ENCODE measurements at places on chromosomes 1 and 21.

- no peak for DNase-seq
These were observed 27.9 kb downstream of the C1orf115 start for GRCh38 chr1:220717800-220718640.

DNA sequence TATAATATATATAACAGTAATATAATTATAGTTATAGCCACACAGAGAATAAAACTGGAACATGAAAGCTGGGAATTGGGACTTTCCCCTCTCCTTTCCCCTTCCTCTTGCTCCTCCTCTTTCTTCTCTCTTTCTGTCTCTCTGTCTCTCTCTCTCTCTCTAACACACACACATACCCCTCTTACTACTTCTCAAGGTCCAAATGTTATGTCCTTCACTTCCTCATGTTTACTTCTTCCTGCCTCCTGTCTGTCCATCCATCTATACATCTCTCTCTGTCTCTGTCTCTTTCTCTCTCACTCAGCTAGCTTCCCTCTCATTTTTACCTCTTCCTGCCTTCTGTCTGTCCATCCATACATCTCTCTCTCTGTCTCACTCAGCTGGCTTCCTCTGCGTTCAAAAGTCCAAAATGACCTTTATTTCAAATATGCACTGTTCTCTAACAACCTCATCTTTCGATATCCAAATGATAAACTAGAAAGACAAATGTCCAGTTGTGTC, 261.1 kb downstream of the SIPA1L2 start:
- no peak for DNase-seq

DNA sequence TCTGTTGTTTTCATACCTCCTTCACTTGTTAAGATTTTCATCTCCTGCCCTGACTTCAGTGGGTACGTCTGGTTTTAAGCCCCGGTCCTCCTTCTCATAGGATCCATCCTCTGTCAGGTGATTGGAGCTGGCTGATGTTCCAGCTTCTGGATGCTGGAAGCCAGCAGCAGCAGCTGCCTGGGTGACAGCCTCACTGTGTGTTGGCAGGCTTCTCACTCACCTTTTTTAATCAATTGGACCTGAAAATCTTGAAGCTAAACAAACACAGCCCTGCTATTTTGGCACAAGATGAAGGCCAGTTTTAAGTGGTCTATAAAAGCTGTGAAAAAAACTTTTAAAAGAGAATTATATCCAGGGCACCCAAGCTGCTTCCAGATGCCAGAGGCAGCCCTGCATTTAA, 181.0 kb downstream of the DISC1 start:
- DNase-seq = no peak

- no peak for DNase-seq
These were observed 86.7 kb upstream of the TTC34 start for GRCh38 chr1:2887941-2888855.

DNA sequence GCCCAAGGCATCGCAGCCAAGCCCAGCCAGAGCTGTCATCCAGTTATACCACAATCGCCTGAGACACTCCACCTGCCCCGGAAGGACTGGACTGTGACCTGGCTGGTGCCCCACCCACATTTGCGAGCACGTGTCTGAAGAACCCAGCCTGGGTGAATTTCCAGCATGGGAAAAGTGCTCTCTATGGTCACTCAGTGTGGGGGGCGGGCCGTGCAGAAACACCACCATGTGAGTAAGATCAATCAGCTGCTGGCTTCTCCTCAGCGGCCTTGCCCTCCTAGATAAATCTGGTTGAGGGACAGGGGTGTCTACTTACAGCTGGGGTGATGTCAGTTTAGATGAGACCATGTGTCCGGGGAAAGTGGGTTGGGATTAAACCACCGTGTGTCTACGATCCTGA, 44.8 kb downstream of the URB1 start:
- DNase-seq = no peak

GRCh38 chr21:41958886-41959563, 5.2 kb upstream of the C2CD2 start:
- no peak for DNase-seq

GRCh38 chr1:160755911-160756848, 17.1 kb downstream of the SLAMF7 start:
- DNase-seq = peak; percentile 5

- DNase-seq = no peak
These were observed 186.8 kb upstream of the EDN2 start for GRCh38 chr1:41671116-41671755.

- DNase-seq = no peak
These were observed 157.9 kb downstream of the DHRS3 start for GRCh38 chr1:12460121-12460520.

GRCh38 chr1:154863315-154864174, 6.5 kb downstream of the KCNN3 start:
- peak; percentile 34 for DNase-seq

All from stimulated activated naive CD4-positive, alpha-beta T cell treated with Interleukin-2 at 50 U/mL for 16 hours (primary cell).